ENCODE measurements at places on chromosomes 16 and 17.

- DNase-seq = no peak
Observed at GRCh38 chr16:53881371-53881770, 177.4 kb downstream of the FTO start.

- no peak for DNase-seq
Observed at GRCh38 chr17:62309396-62309795, 71.0 kb upstream of the EFCAB3 start.

DNA sequence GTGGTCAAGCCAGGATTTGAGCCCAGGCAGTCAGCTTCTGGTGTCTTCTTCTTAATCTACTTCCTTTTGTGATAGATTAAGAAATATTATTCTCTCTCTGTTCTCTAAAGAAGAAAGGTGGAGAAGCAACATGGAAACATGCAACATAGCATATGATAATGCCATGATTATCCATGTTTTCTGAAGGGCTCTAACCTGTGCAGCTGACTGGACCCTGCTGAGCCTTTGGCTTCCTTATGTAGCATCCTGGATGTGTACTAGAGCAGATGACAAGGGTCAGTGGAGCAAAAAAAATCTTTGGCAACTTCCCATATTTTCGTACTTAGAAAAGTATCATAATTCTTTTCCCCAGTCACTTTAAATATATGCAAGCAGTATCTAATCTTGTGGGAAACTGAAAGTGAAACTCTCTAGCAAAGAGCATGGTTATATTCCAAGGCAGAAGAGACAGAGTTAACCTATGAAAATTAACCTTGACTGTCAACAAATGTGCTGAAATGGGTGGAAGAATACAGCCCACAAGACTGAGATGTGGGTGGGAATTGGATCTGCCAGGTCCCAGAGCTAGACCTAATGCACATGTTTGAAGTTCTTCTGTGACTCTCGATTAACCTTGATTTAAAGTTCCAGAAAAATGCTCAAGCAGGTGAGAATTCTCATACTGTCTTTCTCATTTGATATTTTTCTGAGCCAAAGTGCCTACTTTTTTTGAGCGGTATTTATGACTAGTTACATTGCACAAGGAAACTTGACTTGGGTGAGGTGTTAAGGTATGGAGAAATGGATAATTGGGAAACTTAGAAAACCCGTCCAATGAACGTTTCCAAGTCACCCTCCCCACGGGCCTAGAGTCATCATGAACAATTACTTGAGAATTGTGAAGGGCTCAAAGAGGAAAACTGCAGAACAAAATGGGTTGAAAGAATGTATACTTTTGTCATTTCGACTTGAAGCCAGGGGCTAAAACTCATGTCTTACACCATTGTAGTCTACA is 248.6 kb downstream of the FTO start:
- no peak for DNase-seq

- no peak for DNase-seq
Observed at GRCh38 chr17:67459985-67460384, 82.9 kb downstream of the PITPNC1 start.

DNA sequence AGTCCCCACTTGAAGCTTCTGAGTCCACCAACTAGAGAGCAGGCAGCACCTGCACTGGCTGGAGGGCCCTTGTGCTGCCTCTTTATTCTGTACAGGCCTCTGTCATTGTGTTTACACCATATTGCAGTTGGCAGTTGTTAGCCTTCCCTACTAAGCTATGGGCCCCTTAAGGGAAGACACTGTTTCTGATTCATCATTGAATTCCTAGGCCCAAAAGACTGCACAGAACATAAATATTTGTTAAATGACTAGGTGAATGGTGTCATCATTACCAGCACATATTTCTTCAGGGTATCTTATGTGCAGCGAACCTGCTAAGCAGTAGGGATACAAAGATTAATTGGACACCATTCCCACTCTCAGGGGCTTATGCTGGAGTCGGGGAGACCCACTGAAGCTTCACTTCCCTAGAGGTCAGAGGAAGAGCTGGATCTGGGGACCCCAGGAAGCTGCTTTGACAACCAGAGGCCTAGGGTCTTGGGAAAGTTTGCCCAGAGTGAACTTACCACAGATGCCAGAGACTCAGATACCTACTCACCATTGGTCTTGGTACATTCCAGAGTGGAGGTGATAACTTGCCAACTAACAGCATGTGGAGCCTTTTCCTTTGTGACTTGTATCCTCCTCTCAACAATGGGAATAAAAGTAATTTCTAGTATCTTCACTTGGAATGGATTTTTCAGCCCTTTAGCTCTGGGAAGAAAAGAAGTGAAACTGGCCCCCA is 28.7 kb upstream of the DDX52 start:
- no peak for DNase-seq

GRCh38 chr17:48908047-48908843 is at the start of gene UBE2Z:
Gene UBE2Z, plus strand, starts transcription at chr17:48908407. Its CDS starts 97 bp downstream, at chr17:48908504.
- DNase-seq = peak; percentile 74

DNA sequence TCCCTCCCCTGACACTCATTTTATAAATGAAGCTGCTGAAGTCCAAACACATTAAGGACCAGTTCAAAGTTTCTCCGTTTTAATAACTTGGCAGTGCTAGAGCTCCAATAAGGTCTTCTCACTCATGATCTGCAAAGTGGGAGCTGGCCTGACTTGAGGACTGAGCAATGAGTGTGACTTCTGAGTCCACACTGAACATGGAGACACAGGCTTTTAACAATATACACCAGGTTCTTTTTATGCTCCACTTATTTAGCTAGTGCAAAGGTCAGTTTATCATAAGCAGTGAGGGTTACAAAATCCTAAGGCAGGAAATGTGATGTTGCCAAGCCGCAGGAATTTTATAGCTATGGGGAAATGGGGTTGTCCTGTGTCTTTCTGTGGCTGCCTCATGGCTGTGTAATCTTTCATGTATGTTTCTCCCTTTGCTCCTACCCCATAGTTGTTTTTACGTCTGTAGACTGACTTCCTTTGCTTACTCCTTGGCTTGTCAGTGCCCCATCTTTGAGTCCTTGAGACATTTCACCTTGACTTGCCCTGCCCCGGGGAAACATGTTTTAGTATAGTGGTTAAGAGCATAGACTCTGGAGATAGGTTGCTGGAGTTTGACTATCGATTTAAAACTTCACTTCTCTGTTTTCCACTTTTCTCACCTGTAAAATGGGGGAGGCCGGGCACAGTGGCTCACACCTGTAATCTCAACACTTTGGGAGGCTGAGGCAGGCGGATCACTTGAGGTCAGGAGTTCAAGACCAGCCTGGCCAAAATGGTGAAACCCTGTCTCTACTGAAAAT is 12.2 kb upstream of the MMD start:
- DNase-seq = no peak

DNA sequence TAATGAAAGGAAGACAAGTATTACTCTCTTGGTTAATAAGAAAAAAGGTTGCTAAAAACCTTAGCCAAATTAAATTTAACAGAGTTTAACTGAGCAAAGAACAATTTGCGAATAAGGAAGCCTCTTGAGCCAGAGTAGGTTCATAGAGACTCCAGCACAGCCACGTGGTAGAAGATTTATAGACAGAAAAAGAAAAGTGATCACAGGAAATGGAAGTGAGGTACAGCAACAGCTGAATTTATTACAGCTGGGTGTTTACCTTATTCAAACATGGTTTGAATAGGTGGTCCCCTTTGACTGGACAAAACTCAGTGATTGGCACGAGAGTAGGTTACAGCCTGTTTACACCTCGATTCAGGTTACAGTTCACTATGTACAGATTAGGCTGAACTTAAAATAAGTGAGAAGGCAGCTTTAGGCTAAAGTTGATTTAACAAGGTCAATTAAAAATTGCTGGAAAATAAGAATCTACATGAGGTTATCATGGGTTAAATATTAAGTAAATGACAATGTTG is 3.3 kb upstream of the CCL15 start:
- DNase-seq = peak; percentile 2

- DNase-seq = no peak
Observed at GRCh38 chr17:67679721-67680120, 38.0 kb upstream of the NOL11 start.

DNA sequence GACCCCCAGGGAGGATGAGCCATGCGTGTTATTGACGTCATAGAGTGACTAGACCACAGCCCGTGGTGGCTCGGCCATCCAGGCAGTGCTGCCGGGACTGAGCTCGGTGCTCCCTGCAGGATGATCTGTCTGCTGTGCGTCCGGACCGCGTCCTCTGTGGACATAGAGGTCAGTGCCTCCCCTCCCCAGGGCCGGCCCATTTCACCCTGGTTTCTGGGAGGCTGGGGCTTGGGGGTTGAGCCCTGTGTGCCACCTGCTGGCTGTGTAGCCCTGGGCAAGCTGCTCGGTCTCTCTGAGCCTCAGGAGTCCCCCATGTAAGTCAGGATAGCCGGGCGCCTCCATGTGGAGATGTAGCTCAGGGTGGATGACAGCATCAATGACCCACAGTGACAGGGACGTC is 8.3 kb downstream of the TSC2 start:
- DNase-seq = no peak

GRCh38 chr17:73791631-73792030 is 147.4 kb upstream of the SDK2 start:
- DNase-seq = no peak

GRCh38 chr17:7835814-7836595 is 2.0 kb downstream of the KDM6B start:
- DNase-seq = peak; percentile 67

GRCh38 chr17:32192379-32192778 is 50.1 kb downstream of the RHOT1 start:
- DNase-seq = no peak

DNA sequence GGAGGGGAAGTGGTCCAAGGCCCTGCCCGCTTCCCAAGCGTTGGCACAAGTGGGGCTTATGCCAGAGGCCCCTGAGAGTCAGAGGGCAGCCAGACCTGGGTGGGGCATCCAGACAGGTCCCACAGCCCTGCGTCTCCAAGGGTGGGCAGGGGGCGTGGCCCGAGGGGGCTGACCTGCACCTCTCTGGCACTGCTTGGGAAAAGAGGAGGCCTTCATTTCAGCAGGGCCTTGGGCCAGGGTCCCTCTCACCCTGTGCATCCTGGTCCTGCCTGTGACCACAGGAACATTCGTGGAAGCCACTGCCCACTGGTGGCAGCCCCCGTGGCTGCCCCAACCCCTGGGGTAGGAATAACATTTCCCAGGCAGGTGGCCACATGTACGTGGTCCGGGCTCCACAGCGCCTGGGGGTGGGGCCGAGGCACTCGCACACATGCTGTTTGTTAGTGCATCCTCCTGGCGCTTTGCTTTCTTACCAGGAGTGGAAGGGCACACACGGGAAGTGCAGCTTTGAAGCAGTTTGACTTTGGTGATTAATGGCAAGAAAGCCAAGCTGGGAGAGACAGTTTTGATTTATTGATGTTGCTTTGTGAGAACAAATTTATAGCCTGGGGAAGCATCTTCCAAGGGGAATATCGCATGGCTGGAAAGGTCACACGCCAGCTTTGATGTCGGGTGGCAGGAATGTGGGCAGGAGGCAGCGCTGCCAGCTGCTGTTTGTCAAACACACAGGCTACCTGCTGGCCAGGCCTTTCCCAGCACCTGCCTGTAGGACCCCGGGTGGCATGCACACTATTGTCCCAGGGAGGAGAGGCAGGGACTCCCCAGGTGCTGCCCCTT is 4.3 kb downstream of the CENPX start:
- no peak for DNase-seq

GRCh38 chr17:83080579-83080857 is 1.1 kb downstream of the METRNL start:
- DNase-seq = no peak

DNA sequence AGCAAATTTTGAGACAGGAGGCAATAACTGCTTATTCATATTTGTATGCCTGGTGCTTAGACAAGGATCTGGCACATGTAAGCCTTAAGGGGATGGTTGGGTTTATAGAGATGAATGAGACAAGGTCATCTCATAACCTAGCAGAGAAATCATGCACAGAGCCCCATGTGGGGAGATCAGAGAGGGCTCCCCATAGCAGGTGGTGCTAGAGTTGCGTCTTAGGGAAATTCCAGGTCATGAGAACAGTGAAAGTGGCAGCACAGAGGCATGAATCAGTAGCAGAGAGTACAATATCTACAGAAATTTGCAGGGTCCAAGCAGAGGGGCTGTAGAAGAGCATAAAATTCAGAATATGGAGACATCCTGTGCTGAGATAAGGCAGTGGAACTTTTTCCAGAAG is 57.3 kb downstream of the SLC6A2 start:
- no peak for DNase-seq

DNA sequence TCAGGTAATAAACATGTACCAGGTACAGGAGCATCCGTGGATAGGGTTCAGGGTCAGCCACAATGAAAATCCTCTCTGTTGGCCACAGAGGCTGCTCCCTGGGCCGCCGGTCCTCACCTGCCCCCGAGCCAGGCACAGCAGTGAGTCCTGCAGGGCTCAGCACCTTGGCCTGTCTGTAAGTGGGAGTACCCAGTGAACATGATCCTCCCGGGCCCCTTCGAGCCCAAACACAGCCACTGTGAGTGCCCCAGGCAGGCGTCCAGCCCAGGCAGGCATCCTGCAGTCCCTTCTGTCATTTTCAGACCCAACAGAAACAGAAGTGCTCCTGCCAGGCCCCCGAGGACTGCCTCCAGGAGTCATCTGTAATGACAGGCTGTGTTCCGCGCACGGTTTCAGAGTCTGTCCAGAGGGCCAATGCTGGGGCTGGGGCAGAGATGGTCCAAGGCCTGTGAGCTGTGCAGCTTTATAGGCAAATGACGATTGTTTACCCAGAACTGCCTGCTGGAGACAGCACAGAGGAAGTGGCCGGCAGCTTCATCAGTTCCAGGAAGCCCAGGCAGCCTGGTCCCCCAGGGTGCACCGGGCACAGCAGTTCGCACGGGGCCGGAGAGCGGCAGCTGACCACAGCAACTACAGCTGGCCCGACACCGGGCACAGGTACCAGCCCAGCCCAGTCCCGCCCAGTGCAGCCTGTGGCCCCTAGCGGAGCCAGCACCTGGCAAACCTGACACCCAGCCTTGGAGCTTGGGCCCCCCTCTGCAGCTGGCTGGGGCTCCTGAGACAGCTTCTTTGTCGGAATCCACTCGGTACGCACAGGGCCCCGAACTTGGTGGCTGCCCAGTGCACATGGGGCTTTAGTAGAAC is 13.2 kb downstream of the SLC7A5 start:
- no peak for DNase-seq

GRCh38 chr17:41666237-41666641 is 22.4 kb upstream of the EIF1 start:
- peak; percentile 57 for DNase-seq

GRCh38 chr16:1788095-1788707 is 5.3 kb downstream of the IGFALS start:
- no peak for DNase-seq
